ENCODE measurements at places on chromosomes 3 and 15.
A peak's percentile ranks its signal among the peaks of the same experiment; 100 is the strongest.

DNA sequence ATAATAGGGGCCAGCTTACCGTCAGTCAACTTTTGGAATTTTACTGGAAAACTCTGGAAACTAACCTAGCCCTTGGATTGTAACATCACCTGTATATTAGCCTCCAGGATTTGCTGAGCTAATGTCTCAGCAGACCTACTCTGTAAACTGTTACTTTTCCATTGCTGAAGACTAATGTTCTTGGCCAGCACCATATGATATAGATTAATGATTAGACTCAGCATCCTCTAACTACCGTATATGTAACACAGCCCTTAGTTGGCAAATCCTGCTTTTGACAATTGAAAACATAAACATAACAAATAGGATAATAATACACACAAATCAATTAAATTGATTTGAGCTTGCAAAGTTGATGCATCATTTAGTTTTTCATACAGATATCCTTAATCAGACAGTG lies 26.6 kb upstream of the GBE1 start:
- no peak for DNase-seq

GRCh38 chr3:69212411-69213160 lies 90.2 kb upstream of the LMOD3 start:
- no peak for DNase-seq

GRCh38 chr3:149783576-149783975 lies 8.8 kb downstream of the ANKUB1 start:
- no peak for DNase-seq

GRCh38 chr15:57457726-57458125 lies 81.4 kb downstream of the CGNL1 start:
- DNase-seq, result no peak

- no peak for DNase-seq
Measured at GRCh38 chr15:89122505-89123180, 34.4 kb downstream of the ABHD2 start.

DNA sequence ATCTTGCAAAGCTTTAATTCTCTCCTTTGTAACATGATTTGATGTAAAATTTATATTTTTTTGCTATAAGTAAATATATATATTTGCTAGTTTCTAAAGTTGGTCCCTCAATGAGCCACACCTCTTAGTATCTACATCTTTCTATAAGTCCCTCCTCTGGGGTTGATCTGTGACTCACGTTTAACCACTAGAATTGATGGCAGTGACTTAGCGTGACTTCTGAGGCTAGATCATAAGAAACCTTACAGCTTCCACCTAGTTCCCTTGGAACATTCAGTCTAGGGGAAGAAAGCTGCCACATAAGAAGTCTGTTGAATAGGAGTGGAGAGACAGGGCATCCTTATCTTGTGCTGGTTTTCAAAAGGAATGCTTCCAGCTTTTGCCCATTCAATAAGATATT lies 56.6 kb upstream of the TNIK start:
- no peak for DNase-seq

GRCh38 chr3:56764904-56765547 lies 36.7 kb downstream of the ARHGEF3 start:
- DNase-seq, result no peak

- no peak for DNase-seq
Measured at GRCh38 chr3:152293347-152294006, 24.7 kb downstream of the MBNL1 start.

- DNase-seq, result no peak
Measured at GRCh38 chr3:71229905-71230657, 353.4 kb downstream of the FOXP1 start.

DNA sequence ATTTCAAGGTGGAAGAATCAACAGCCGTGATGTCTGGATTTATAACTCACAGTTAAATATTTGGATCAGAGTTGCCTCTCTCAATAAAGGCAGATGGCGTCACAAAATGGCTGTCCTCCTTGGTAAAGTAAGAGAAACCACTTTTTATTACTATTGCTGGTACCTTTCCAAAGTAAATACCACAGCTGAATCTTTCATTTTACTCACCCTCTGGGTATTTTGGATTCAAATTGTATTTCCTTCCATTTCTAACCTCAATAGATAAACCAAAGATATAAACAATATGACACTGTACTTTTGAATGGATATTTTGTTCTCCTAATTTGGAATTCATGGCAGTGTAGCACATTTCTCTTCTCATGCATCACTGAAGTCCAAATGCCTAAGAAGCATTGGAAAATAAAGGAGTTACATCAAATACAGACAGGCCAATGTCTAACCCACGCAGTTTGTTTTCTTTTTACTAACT lies 29.5 kb downstream of the KLHL24 start:
- no peak for DNase-seq

DNA sequence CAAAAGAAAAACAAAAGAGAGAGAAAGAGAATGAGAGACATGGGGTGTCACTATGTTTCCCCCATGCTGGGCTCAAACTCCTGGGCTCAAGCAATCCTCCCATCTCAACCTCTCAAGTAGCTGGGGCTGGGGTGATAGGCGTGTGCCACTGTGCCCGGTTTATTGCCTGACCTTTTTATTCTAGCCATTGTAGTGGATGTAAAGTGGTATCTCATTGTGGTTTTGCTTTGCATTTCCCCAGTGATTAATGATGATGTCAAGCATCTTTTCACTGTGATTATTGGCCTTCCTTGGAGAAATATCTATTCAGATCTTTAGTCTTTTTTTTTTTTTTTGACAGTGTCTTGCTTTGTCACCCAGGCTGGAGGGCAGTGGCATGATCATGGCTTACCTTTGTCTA lies 37.7 kb upstream of the GK5 start:
- DNase-seq, result no peak

DNA sequence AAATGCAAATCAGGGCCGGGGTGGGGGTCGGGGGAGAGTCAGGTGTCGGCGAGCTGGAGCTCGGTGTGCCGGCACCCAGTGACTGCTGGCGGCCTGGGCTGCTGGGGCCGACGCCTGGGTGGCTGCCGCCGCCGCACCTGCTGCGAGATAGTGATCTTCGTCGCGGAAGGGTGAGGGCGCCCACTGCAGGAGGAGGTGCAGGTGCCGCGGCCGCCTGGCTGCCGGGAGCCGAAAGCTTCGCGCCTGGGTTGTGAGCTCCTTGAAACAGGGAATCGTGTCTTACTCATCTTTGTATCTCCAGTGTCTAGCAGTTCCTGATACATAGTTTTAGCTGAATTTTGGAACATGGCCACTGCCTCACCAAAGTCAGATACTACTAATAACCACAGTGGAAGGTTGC lies 64.0 kb upstream of the CPOX start:
- DNase-seq, result no peak

GRCh38 chr3:61454801-61455200 lies 106.6 kb upstream of the PTPRG start:
- no peak for DNase-seq

DNA sequence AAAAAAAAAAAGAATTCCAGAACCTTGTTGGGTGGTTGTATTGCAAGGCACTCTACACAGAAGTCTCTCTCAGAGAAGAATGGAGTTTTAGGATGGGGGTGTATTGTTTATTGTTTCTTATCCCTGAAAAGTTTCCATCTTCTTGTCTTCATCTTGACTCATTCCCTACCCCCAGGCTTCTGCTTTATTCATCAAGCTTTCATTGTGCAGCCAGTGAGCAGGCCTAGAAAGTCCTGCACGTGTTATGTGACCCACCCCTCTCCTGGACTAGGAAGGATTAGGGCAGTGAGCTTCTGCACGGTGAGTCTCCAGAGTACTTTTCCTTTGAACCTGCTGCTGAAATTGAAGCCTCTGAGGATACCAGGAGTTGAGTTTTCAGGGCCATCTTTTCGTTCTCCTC lies 150.9 kb upstream of the IL12A start:
- DNase-seq, result no peak

DNA sequence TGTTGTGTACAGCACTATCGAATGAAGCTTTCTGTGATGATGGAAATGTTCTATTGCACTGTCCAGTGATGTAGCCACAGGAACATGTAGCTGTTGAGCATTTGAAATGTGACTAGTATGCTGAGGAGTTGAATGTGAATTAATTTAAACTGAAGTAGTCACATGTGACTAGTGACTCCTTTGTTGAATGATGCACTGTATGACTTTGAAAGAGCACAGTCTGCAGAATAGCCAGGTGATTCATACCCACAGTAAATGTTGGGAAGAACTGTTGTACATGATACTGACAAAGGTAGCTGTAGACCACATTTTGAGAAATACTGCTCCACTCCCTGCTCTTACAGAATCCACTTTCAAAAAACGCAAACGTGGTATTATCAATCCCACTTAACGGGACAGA lies 34.0 kb upstream of the ACTL6A start:
- no peak for DNase-seq

GRCh38 chr3:35727179-35727578 lies 87.9 kb downstream of the ARPP21 start:
- DNase-seq, result no peak

DNA sequence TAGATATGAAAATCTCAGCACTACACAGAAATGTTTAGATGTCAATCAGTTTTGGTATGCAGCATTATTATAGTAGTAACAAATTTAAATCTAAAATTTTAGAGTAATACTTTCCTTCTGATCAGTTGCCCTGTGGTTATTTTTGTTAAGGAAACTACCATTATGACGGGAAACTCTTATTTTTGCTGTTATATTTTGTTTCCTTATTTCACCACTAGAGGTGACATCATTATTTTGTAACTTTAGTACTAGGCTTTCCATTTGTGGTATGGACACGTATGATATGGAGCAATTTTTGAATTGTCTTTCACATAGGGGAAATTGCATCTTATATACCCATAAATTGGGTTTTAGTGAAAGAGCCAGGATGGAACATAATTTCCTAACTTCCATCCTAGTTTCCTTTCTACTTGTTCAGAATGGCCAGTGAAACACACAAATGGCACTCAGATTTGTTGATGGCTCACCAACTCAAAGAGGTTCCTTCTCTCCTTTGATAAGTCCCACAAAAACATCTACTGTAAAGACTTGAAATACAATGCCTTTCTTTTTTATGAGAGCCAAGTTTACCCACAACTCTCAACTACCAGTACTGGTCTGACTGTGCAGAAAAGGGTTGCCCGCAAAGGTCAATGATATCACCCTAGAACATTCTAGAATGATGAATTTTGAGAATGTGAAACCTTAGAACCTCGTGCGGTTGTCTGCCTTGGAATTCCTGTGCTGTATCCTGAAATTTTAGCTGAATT lies 19.4 kb upstream of the PPP4R2 start:
- no peak for DNase-seq

- DNase-seq, result peak; percentile 39
Measured at GRCh38 chr3:157122116-157122515, 37.8 kb downstream of the CCNL1 start.

DNA sequence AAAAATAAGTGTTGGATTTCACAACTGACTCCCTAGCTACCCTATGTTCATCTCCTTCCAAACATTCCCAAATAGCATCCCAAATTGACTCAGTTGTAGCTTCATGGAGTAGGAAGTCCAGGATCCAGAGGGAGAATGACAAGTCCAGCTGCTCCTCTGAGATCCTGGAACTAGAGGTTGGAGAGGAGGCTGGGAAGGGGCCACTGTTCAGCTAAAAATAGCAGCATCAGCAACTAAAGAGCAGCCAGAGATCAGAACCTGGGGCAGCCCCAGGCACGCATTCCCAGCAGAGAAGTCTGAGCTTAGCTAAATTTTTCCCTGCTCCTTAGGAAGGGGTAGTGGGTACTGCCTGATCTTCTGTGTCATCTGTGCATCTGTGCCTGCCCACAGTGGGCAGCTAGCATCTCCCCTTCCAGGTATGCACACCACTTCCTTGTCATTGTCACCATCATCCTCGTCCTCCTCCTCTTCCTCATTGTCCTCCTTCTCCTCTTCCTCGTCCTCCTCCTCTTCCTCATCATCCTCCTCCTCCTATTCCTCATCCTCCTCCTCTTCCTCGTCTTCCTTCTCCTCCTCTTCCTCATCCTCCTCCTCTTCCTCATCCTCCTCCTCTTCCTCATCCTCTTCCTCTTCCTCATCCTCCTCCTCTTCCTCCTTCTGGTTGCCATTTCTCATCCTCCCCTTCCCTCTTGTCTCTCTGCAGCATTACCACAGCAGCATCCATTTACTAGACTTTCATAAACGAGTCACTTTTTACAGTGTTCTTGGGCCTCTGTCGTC lies 152.3 kb upstream of the ROPN1 start:
- no peak for DNase-seq

GRCh38 chr15:100531823-100532327 lies 3.1 kb upstream of the CERS3 start:
- no peak for DNase-seq

GRCh38 chr15:61444585-61444984 lies 215.5 kb upstream of the RORA start:
- DNase-seq, result no peak

GRCh38 chr3:158505117-158505516 lies 65.9 kb upstream of the MLF1 start:
- DNase-seq, result no peak

DNA sequence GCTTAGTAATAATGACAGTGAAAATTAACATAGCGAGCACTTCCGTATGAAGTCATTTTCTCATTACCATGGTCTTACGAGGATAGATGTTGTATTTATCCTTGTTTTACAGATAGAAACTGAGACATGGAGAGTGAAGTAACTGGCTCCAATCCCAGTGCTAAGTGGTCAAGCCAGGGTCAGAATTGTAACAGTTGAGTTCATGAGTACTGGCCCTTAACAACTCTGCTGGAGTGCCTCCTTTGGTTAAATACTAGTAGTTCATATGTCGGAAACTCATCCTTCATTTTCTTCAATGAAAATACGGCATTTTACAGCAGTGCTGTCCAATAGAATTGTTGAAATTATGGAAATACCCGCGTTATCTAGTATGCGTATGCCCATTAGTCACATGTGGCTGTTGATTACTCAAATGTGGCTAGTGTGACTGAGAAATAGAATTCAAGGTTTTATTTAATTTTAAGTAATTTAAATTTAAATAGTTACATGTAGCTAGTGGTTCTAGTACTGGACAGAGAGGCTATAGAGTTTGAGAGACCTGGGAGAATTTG lies 32.5 kb downstream of the FNDC3B start:
- DNase-seq, result no peak

GRCh38 chr3:67550541-67550940 lies 103.9 kb downstream of the SUCLG2 start:
- no peak for DNase-seq

DNA sequence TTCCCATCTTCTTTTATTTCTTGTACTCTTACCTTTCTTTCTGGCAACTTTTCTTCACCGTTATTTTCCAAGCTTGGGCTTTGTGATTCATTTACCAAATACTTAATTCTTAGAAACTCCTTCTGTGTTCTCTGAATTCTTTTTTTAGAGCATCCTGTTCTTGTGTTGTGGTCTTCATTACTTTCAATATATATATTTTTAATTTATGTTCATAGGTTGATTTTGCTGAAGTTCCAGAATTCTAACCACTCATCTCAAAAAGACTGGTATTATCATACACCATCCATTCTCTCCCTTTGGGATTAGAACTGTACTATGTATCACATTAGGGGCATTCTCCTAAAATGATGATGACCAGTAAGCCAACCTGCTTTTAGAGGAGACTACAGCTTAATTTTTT lies 362.3 kb upstream of the CBLB start:
- DNase-seq, result no peak

All from T1000 (cell line).